A549 treated with ZK216348 at 1 μM for 4 hours (cell line): ENCODE measurements at places on chromosomes 7 and 10. TPM values are rescaled to one million over a fixed set of nuclear protein-coding genes. Genes with fewer than 3 reads are reported as not detected.

The FRMPD2 gene
- 0.13 TPM in 1 of 5 replicates, not detected in the others for total RNA-seq

The GPR141 gene
- not detected in 5 replicates for total RNA-seq

The ATOH7 gene
- 0.18 to 0.31 TPM (median 0.22 TPM) in 5 replicates for total RNA-seq

The SAP25 gene
- 0.35 to 1.8 TPM (median 0.64 TPM) in 5 replicates for total RNA-seq

The OTUD1 gene
- 2.6 to 5.1 TPM (median 3.6 TPM) in 5 replicates for total RNA-seq

The AKR1C8 gene
- 0.29 TPM in 1 of 5 replicates, not detected in the others for total RNA-seq

The CALY gene
- 0.42 to 1.6 TPM (median 0.70 TPM) in 5 replicates for total RNA-seq
